Progenitor cell of endocrine pancreas (in vitro differentiated cells): ENCODE measurements at places on chromosomes 13 and 19.

GRCh38 chr13:75800545-75800944 is 164.4 kb downstream of the LMO7 start:
- DNase-seq = no peak

DNA sequence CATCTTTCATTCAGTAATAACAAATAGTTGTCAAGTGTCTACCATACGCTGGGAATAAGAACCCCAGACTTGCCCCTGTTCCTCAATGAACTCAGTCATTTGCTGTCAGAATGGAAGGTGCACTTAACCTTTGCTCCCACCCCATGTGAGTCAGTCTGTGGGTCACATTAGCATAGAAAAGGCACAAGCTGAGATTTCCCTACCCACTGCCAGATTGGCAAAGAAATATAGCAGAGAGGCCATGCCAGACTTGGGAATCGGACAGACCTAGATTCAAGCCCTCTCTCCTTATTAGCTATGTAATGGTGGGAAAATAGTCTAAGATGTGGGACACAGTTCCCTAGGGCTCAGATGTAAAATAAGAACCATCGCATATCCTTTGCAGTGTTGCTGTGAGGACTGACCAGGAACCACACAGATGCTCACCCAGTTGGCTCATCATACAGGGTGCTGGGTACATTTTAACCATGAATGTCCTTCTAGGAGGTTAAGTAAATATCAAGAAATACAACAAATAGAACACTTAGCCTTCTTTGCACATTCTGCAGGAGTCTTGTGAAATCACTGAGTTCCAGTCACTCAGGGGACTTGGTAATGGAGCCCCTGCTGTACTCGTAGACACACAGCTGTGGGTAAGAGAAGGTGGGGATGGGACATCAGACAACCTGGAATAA is 218.2 kb downstream of the FGF14 start:
- no peak for DNase-seq

- DNase-seq = no peak
Measured at GRCh38 chr13:102049853-102050252, 352.0 kb downstream of the FGF14 start.

DNA sequence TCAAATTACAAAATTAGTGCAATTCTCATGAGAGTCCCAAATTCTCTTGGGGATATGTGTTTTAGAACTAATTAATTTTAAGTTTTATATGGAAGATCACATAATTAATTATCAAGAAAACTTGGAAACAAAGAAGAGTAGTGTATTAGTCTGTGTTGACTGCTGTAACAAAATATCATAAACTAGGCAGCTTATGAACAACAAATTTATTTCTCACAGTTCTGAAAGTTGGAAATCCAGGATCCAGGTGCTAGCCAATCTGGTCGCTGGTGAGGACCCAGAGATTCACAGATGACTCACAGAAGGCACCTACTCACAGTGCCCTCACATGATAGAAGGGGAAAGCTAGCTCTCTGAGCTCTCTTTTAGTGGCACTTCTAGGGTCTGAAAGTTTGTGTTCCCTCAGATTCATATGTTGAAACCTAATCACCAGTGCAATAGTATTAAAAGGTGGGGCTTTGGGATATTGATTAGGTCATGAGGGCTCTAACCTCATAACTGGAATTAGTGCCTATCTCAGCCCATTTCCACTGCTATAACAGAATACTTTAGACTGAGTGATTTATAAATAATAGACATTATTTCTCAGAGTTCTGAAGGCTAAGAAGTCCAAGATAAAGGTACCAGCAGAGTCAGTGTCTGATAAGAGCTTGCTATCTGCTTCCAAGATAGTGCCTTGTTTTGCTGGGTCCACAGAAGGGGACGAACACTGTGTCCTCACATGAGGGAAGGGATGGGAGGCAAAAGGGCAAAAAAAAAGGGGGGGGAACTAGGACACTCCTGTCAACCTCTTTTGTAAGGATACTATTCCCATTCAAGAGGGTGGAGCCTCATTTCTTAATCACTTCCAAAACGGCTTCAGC is 1.5 kb upstream of the ARGLU1 start:
- DNase-seq = no peak

DNA sequence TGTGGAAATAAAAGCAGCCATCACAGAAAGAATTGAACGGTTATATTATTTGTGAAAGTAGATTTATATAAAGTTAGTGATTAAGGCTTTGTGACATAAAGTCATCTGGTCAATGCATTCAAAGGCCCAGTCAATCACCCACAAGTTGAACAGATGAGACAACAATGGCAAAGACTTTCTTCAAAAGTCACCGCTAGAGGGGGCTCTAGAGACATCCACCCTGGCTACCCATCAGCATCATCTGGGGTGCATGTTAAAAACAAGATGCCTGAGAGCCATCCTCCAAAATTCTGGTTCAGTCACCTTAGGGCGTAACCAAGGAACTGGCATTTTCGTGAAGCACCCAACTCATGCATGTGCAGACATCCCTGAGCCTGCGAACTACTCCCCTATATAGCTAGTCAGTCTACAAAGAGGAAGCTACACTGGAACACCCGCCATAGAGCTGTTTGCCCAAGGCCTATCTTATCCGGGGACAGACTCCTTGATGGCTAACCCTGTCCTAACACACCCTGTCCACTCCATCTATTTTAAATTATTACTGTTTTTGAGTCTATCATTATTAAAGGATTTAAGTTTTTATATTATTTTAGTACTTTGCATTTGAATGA is 970.5 kb downstream of the UQCRFS1 start:
- no peak for DNase-seq

DNA sequence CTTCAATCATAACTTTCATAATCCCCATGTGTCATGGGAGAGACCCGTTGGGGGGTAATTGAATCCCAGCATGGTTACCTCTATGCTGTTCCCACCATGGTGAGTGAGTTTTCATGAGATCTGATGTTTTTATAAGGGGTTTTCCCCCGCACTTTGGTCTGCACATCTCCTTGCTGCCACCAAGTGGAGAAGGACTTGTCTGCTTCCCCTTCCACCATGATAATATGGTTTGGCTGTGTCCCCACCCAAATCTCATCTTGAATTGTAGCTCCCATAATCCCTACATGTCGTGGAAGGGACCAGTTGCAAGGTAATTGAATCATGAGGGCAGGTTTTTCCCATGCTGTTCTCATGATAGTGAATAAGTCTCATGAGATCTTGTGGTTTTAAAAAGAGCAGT is 524.9 kb downstream of the SLITRK5 start:
- DNase-seq = no peak

DNA sequence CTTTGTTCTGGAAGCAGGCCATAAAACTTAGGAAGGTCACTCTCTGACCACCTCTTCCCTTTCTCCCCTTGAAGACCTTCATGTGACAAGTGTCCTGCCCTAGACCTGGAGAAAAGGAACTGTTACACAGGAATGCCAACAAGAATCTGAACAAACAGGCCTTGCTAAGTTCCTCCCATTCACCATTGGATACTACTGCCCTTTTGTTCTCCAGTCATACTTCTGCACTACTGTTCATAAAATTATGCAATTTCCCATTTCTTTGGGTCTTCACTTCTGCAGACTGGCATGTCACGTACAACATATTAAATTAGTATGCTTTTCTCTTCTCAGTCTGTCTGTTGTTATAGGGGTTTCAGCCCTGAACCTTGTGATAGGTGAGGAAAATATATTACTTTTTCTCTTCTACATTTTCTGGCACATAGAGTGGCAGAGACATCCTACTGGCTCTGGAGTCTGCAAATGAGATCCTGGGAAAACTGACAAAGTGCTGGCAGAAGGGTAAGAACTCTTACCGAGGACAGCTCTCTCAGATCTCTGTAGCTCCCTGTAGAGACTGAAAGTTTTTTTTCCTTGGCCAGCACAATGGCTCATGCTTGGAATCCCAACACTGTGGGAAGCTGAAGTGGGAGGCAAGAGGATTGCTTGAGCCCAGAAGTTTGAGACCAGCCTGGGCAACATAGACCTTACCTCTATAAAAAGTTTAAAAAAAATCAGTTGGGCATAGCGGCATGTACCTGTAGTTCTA is 87.6 kb upstream of the SPRY2 start:
- DNase-seq = no peak

DNA sequence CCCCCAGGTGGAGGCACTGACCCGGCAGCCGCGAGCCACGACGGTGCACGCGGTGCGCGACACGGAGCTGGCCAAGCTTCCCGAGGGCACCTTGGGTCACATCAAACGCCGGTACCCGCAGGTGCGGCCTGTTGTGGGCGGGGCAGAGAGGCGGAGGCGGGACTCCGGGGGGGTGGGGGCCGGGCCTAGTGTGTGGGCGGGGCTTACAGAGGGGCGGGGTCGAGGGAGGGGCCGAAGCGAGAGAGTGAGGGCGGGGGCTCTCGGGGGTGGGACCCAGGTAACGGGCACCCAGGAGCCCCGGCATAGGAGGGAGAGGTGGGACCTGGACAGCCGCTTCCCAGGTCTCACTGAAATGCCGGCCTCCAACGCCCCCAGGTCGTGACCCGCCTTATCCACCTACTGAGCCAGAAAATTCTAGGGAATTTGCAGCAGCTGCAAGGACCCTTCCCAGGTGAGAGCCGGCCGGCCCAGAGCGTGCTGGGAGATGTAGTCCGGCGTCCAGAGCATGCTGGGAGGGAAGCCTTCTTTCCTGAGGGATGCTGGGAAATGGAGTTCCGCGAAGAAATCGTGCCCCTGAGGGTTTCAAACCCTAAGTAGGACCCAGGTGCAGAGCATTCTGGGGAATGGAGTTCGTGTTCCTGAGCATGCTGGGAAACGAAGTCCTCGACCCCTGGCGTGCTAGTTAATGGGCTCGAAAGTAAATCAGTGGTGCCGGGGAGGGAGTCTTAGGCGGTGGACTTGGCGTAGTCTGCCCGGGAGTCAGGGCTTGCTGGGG is 15.7 kb downstream of the PNPLA6 start:
- DNase-seq = peak; percentile 75

DNA sequence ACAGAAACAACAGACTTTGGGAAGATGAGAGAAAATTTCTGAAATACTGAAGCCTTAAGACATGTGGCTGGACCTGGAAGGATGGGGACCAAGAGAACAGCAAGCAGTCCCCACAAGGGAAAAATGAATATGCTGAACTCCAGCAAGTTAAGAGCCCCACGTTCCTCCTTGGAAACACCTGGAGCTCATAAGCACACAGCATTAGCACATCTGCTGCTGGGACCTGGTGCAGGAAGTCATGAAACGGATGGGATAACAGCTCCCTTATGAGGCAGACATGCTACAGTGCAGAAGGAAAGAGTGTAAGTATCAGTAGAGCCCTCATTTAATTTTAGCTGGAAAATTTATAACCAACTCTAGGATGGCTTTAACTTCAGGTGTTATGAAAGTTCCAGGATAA is 67.3 kb downstream of the SLC15A1 start:
- no peak for DNase-seq

GRCh38 chr19:33302974-33303790 is 848 bp upstream of the CEBPA start:
- peak; percentile 69 for DNase-seq

GRCh38 chr19:6150289-6150688 is 14.8 kb downstream of the ACSBG2 start:
- DNase-seq = no peak

DNA sequence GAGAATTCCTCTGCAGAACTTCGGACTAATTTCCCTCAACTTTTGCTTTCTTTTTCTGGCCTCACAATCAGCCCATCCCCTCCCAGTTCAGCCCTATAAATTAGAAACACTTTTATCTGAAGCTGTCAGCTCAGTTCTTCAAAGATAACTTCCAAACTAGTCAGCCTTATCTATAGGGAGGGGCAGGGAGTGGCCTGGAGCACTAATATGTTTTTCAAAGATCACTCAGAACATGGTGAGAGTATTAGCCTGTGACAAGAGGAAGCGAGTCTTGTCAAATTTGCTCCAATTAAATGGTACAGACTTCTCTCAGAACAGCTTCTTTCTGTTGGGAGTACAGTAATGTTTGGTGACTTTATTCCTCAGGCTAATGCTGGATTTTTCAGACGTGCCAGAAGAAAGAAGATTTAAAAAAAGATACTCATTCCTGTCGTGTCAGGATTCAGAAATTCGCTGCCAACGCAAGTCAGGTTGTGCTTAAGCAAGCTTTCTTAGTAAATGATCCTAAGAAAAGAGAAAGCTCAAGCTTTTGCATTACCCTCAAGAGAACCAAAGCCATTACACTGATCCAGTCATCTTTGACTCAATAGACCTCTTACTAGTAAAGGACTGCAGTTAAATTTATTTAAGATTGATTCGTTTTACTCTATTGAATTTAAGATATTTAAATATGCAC is 1033.6 kb downstream of the SLITRK5 start:
- no peak for DNase-seq

- no peak for DNase-seq
Measured at GRCh38 chr13:38590796-38591507, 95.9 kb upstream of the FREM2 start.

GRCh38 chr13:70747262-70747661 is 639.0 kb upstream of the KLHL1 start:
- DNase-seq = no peak
